Ureter (tissue), 1 donor: ENCODE measurements at places on chromosomes 13 and 19.

- DNase-seq = no peak
These were observed 43.6 kb downstream of the TEX26 start for GRCh38 chr13:30976025-30976424.

DNA sequence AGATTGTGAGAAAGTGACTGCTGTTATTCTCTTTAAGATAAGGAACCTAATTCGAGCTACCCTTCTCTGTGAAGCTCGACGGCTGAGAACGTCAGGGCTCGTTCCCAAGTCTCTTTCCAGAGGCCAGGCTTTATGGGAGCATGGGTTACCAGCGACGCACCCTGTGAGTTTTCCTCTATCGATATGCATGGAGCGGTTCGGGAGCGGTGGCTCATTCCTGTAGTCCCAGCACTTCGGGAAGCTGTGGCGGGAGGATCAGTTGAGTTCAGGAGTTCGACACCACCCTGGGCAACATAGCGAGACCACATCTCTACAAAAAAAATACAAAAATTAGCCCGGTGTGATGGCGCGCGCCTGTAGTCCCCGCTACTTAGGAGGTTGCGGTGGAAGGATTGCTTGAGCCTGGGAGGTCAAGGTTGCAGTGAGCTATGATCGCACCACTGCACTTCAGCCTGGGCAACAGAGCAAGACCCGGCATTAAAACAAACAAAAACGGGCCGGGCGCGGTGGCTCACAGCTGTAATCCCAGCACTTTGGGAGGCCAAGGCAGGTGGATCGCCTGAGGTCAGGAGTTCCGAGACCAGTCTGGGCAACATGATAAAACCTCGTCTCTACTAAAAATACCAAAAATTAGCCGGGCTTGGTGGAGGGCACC lies 681 bp upstream of the ZNF606 start:
- DNase-seq = no peak

- DNase-seq = peak; percentile 79
These were observed 25.1 kb upstream of the KCTD15 start for GRCh38 chr19:33771384-33772101.

DNA sequence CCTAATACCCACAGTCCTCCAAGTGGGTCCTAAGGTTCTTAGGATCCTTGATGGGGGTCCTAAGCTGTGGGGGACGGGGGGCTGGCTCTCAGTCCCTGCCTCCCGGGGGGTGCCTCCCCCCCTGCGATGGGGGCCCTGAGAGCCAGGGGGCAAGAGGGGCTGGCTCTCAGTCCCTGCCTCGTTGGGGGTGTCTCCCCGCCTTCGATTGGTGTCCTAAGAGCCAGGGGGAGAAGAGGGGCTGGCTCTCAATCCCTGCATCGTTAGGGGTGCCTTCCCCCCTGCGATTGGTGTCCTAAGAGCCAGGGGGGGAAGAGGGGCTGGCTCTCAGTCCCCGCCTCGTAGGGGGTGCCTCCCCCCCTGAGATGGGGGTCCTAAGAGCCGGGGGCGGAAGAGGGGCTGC lies 37.0 kb downstream of the SLC25A30 start:
- DNase-seq = no peak

GRCh38 chr13:27252467-27252866 lies 1.1 kb downstream of the RPL21 start:
- DNase-seq = no peak

- DNase-seq = no peak
These were observed 30.5 kb downstream of the ZSWIM4 start for GRCh38 chr19:13825489-13826441.
